Left ventricle myocardium superior (tissue), 1 donor: ENCODE measurements at places on chromosomes 3 and 15.

DNA sequence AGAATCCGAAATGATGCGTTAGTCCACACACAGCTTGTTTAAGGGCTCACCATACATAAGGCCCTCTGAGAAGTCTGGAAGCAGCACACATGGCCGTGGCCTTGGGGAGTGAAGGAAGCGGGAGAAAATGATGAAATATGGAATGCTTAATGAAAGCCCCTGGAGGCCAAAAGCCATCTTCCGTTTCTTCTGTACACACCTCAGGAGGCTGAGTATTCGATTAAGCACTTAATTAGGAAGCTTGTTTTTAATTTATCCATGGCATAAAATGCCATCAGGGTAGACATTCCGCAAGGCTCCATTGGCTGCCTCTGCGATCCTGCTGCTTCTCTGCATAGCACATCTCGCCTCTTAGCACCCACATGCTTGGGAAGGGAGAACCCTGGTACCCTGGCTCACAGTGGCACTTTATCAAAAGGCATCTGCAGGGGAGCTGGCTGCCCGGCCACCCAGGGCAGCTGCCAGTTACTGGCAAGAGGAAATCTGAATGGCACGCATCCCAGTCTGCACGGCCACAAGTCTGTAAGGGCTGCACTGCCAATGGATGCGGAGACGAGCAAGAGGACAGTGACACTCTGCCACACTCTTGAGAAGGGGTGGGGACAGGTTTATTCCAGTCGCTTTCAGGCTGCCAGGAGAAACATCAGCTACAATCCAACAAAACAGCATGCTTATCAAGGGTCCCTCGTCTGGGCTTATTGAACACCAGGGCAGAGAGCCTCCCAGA, 356.2 kb downstream of the OCA2 start:
- peak; percentile 35 for DNase-seq

GRCh38 chr3:196962930-196963630, 5.6 kb downstream of the PIGZ start:
- no peak for DNase-seq

- DNase-seq: no peak
Measured at GRCh38 chr15:56817321-56818080, 84.2 kb upstream of the ZNF280D start.

DNA sequence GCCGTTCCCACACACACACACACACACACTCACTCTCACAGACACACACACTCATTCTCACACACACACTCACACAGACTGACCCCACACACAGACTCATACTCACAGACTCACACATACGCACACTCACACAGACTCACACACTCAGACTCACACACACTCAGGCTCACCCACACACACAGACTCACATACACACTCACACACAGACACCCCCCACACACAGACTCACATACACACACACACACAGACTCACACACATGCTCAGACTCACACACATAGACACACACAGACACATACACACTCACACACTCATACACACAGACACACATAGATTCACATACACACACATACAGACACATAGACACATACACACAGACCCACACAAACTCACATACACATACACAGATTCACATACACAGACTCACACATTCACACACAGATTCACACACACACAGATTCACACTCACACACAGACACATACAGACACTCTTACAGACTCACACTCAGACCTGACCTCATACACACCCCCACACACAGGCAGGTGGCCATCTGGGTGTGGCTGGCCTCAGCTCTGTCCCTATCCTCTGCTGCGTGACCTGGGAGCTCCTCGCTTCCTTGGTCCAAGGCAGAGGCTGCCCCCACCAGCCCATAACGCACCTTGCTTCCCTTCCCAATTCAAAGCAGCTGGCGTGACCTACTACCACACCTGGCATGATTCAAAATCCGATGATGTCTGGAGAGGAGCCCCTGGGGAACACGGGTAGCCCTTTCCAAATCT, 1.9 kb downstream of the C3orf22 start:
- no peak for DNase-seq

GRCh38 chr3:108180194-108180593, 42.0 kb downstream of the IFT57 start:
- no peak for DNase-seq

DNA sequence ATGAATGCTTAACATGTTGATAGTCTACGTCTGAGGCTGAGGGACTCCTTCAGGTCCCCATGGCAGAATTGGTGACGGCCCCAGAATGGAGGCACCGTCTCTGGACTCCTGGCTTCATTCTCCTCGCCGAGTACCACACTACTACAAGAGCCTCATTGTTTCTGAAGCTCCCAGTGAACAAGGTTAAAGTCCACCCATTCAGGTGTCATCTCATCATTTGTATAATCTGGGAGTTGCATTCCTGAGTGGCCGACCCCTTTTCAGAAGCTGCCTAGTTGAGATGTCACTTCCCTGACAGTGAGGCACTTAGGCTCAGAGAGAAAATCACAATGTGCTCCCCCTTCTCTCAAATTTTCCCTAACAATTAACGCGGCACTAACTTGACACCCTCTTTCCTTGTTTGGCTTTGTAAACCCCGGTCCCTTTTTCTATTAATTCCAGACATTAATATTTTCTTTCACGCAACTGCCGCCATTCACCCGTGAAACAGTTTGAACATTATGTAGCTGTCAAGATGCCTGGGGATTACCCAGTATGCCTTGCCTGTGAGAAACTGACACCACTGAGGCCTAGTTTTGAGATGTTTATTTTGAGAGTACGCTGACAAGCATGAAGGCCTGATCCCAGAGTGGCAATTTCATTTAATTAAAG, 105.6 kb downstream of the MCTP2 start:
- no peak for DNase-seq

- DNase-seq: no peak
Measured at GRCh38 chr3:195385526-195385925, 57.3 kb downstream of the ACAP2 start.

GRCh38 chr3:21697707-21698106, 53.3 kb downstream of the ZNF385D start:
- DNase-seq: no peak

DNA sequence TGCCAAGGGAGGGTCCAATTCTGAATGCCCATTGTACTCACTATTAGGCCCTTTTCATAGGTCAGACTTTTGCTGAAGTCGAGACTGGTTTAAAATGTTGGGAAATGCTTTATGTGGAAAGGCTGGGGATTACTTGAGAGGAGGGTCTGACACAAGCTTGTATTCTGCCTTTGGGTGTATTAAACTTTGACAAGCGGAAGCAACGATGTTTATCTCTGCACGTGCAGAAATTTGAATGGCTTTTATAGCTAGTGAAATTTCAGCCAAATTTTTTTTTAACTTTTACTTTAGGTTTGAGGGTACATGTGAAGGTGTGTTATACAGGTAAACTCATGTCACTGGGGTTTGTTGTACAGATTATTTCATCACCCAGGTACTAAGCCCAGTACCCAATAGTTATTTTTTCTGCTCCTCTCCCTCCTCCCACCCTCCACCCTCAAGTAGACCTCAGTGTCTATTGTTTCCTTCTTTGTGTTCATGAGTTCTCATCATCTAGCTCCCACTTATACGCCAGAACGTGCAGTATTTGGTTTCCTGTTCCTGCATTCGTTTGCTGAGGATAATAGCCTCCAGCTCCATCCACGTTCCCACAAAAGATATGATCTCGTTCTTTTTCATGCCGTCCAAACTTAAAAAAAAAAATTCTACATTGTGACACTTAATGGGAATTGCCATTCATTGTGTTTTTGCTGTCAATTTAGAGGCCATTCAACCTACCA, 223.0 kb upstream of the BHLHE40 start:
- DNase-seq: no peak

- no peak for DNase-seq
Measured at GRCh38 chr3:45309876-45310275, 78.5 kb upstream of the LARS2 start.

GRCh38 chr3:193470710-193471109, 84.0 kb downstream of the ATP13A4 start:
- no peak for DNase-seq

DNA sequence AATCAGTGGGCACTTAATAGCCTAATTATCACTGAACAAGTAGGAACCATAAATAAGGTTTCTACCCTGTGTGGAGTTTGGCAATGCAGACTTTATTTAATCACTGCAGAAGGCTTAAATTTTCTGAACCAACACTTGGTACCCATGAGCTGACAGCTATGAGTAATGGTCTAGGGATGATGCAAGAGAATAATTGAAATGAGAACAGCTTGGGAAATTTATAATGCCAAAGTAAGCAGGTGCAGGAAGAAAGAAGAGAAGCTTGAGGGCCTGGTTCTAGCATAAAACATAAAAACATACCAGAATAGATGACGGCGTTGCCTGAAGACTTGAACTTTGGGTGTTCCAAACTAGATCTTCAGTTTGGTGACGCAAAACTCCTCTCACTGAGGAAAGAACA, 67.0 kb downstream of the IMPG2 start:
- DNase-seq: no peak

- no peak for DNase-seq
Measured at GRCh38 chr15:45064386-45064785, 41.4 kb downstream of the SORD start.

DNA sequence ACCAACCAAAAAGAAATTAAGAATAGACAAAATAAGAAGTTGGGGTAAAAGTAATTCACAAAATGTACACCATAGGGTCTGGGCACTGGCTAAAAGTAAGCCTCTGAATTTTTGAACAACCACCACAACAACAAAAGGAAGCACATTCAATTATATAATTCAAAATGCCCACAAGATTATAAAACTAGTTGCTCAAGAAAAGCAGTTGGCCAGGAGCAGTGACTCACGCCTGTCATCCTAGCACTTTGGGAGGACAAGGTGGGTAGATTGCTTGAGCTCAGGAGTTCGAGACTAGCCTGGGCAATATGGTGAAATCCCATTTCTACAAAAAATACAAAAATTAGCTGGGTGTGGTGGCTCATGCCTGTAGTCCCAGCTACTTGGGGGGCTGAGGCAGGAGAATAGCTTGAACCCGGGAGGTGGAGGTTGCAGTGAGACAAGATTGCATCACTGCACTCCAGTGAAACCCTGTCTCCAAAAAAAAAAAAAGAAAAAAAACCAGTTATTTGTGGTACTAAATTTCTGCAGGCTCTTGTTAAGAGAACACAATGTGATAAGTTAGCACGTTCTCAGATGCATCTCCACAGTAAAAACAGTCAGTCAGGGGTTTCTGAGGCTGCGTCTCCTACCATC, 6.6 kb upstream of the ATP11B start:
- DNase-seq: no peak
